ENCODE measurements at places on chromosomes 1 and 21.

DNA sequence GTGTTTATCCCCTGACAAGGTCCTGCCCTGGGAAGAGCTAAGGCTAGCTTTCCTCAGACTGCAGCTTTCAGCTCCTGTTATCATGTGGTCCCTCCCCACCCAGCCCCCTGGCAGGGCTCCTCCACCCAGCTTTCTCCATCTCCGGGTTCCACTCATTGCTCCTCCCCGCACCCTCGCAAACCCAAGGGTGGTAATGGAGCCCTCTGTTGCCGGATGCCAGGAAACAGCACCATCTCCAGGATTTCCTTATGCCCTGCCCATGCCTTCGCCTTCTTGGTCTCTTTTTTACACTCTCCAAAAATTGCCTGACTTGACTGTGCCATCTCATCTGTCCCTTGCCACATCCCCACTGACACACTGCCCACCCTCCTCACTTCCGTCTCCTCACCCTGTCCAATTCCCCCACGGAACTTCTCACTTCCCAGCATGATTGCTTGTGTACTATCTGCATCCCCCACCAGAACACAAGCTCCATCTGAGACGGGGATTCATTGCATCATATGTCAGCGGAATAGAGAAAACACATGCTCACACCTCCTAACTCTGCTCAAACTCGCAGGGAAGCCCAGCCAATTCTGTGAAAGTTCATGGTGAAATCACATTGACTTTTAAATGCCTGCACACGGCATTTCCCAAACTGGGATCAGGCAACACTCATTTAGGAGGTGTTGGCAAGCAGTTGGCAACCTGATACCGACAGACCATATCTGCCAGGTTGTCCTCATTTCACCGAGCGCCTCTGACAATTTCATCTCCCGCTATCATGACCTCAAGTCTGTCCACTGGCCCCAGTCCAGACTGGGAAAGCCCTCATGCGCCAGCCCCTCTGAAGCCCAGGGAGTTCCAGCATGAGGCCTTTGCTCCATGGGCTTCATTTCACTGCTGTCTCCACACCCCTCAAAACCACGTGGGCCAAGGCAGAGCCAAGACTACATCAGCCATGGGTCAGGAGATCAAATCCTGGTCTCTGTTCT, 201.1 kb downstream of the MATN1 start:
- no peak for DNase-seq

DNA sequence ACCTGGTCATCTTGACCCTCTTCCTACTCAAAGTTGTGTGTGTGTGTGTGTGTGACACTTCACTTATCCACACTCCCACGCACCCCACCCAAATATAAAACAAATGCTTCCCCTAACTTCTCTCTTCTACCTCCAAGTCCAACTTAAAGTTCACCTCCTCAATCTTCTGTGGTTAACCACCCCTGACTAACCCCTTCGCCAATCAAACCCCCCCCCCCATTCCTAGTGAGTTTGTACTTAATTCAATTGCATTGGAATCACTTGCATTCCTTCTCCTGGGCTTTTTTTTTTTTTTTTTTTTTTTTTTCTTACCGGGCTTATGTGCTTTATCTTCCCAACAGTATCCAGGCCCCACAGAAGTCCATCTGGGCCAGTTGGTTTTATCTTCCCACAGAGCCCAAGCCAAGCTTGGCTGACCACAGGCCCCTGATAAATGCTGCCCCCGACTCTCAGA, 78.4 kb downstream of the CD58 start:
- DNase-seq = no peak

GRCh38 chr1:101293461-101294051, 56.7 kb downstream of the S1PR1 start:
- DNase-seq = no peak

DNA sequence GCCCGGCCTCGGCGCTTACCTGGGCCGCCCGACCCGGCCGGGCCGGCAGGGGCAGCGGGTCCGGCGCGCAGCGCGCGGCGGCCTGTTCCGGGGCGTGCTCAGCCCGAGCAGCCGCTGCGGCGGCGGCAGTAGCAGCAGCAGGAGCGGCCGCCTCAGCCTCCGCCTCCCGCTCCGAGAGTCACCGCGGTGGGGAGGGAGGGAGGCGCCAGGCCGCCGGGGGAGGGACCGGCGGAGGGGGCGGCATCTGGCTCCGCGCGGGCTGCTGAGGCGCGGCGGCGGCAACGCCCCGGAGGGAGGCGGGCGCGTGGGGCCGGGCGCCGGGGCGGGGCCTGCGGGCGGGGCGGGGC, at the start of gene CTNNBIP1:
CTNNBIP1 (minus strand) TSS at position 194 of the 347 bp plus-strand sequence. CDS start 38,205 bp downstream, outside the sequence.
- no peak for DNase-seq

DNA sequence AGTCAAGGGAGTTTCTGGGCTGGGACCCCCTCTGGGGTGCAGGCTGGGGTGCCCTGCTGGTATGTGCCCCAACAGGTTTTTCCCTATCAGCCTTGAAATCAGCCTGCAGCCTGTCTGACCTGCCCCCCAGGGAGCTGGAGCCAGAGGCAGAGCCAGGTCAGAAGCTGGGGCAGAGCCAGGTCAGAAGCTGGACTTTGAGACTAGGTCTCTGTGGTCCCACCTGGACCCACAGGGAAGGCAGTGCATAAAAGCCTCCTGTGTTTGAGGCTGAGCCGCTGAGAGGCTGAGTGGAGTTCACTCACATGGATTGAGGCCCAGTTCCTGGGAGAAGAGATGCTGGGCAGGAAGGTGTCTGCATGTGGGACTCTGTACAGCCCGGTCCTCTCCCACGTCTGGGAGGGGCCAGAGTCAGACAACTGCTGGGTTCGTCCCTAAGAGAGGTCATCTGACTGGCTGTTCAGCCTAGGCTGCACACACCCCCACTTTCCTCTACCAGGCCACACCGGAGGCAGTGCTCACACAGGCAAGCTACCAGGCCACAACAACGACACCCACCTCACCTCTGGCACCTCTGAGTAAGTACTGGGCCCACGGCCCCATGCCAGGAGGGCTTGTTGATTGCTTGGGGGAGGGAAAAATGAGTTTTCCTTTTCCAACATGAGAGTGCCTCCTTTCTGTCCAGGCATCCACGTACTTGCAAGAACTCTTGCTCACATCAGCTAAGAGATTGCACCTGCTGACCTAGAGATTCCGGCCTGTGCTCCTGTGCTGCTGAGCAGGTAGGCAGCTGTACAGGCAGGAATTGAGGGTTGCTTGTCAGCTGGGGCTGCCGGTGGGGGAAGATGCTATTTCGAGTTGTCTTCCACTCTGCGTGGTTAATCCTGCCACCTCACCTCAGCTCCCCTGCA, at the start of gene ANXA9:
ANXA9 (plus strand) TSS at position 488 of the 908 bp plus-strand sequence. CDS start 814 bp downstream, outside the sequence.
- DNase-seq = no peak

DNA sequence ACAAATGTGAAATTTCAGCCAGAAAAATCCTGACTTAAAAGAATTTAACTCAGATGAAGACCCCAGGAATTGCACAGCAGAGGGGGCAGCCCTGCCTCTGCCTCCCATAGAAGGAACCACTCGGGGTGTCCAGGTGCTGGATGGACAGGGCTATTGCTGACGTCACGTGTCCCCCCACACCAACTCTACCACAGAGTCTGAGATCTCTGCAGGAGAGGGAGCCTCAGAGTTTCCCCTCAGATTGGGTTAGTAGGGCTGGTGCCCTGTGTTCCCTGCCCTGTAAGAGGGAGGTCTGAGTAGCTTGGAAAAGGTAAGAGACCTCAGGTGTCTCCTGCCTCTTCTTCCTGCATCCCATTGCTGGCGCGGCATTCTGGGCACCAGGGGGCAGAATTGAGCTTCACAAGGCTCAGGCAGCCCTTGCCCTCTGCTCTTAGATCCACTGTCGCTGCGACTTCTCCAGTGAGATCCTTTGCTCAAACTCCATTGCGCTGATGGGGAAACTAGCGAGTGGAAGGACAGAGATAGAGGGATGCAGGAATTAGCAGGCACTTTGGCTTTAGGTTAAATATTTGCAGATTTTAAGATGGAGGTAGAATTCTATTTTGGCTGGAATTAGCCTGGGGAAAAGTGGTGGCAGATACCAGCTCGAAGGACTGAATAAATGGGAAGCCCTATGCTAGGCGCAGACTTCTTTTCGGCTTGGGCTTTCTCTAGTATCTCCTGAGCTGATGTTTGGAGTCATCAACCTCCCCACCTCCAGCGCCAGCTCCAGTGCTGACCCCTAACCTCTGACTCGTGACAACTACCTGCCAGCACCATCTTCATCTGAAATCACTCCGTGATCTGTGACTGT, 42.8 kb upstream of the DMBX1 start:
- peak; percentile 92 for DNase-seq

DNA sequence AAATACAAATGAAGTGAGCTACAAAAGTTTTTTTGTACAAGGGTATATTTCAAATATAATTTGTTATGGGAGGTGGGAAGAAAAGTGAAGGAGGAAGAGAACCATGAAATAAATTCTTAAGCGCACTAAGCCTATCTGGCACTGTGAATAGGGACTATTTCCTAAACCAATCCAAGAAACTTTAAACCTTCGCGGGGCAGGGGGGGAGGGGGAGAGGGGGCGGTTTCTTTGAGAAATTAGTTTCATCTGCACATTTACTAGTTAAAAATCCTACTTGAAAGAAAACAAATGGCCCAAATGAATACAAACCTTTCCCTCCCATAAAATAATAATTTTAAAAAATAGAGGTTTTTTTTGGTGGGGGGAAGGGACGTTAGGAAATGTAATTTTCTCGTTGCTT, 364 bp downstream of the GOLPH3L start:
- no peak for DNase-seq

- no peak for DNase-seq
Observed at GRCh38 chr1:190479516-190479915, 1.9 kb upstream of the BRINP3 start.

DNA sequence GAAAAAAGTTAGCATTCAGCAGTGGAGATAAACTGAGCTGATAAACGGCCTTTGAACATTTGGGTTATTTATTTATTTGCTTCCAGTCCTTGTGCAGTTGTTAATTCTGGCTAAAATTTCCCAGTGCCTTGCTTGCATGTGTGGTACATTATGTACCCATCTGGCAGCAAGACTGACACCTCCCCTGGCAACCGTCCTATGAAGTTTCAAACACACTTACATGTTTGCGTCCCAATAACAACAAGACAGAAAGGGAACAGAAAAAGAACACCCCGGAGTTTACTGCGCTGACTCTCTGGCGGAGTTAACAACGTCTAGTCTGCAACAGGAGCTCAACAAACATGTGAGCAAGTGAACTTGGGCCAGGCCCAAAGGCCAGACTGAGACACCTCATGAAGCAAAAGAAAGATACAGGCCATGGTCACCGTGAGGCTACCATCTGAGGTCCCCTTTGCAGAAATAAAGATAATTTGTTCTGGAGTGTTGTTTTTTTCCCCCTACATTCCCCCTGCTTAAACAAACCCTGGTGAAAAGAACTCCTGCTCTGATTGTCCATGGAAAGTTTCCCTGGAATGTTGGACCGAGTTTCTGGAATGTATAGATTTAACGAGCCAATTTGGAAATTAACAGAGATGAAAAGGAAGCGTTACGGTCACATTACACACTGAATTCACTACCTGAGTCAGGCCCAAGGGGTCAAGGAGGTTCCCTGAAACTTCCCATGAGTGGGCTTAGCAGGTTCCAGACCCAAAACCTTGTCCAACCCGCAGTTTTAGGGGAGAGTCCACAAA, 33.4 kb downstream of the TRABD2B start:
- no peak for DNase-seq
